Activated CD8-positive, alpha-beta memory T cell treated with anti-CD3 and anti-CD28 coated beads for 1 hour (primary cell): ENCODE measurements at places on chromosomes 11 and 22.
A peak's percentile ranks its signal among the peaks of the same experiment; 100 is the strongest.

DNA sequence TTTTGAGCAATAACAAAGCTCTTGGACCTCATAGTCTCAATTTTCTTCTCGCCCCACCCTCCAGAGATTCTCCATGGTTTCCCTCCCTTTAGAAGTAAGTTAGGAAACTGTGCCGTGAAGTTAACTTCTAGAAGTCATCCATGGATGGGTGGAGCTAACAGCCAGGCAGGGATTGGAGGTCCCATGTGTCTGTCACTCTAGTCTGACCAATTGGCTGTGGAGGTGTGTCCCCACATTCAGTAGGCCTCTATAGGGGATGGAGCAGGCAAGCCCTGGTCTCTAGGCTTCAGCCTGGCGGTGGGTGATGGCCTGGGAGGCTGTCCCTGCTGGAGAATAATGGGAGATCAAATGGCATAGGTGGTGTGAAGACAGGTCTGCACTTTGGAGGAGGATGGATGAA lies 50.7 kb downstream of the TP53I11 start:
- no peak for DNase-seq

DNA sequence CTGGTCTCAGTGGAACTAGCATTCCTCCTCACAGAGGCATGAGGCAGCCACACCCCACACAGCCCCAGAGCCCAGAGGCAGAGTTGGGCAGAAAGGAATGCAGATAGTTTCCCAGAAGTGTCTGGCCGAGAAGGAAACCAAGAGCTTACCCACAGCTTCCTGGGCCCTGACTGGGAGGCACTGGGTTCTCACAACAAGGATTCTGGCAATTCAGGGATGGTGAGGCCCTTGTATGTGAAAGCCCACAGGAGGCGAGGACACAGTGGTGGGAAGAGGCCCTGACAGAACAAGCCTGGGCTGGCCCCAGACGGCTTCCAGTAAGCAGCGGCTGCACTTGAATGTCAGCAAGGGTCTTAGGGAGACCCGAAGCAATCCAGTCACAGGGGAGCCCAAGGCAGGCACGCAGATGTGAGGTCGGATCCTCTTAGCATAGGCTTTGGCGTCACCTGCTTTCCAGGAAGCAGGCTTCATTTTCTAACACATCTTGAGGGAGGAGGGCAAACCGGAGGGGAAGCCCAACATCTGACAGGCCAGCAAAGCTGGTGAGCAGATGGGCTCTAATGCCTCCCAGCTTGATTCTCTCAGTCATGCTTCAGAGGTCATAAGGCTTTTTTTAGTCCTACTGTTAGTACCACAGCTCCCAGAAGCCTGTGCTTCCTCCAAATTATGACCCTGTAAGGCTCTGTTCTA lies 78.3 kb upstream of the AKIP1 start:
- DNase-seq = no peak

DNA sequence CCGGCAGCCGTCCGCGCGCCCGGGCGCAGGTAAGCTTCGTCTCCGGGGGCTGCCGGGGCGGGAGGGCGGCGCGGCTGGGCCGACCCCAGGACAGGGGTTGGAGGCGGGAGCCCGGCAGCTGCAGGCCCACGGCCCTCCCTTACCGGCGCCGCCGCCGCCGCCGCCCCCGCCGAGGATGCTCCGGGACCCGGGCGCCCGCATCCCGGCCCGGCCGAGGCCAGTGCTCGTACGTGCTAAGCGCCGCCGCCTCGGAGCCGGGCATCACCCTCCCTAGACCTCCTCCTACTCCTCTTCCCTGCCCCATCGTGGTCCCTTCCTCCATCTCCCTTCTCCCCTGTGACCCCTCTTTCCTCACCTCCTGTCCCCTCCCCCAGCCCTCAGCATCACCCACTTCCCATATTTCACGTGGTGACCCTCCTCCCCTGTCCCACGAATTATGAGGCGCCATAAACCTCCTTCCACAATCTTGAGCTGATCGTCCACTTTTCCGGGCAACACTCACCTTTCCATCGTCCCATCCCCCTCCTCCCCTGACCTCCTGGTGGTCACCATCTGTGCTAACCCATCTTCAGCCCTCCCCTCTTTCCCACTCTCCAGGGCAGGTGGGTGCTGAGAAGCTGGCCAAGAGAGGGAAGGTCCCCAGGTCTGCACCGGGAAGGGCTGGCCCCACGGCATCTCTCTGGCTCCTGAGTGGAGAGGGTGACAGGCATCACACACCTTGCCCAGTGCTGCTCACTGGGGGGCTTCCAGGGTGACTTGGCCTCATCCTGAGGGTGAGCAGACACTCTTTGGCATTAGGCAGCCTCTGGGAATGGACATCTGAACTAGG lies 612 bp downstream of the ASPHD2 start:
- DNase-seq = no peak

DNA sequence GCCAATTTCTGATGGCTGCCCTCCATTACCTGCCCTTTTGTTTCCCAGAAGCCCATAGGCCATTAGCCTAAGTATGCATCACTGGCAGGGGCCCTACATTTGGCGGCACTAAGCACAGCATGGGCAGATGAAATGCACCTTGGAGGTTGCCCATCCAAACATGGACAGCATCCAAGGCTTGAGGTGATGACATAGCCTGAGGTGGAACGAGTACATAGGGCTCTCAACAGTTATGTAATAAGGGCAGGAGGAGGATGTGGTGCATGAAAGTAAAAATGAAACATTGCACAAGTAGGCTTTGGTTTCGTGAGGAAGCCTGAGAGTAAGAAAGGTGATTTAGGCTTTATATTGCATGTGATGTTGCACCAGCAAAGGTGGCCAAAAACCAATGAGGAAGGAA lies 148.1 kb downstream of the FAM76B start:
- no peak for DNase-seq

- DNase-seq = no peak
Observed at GRCh38 chr11:28878025-28878424, 769.8 kb downstream of the METTL15 start.

DNA sequence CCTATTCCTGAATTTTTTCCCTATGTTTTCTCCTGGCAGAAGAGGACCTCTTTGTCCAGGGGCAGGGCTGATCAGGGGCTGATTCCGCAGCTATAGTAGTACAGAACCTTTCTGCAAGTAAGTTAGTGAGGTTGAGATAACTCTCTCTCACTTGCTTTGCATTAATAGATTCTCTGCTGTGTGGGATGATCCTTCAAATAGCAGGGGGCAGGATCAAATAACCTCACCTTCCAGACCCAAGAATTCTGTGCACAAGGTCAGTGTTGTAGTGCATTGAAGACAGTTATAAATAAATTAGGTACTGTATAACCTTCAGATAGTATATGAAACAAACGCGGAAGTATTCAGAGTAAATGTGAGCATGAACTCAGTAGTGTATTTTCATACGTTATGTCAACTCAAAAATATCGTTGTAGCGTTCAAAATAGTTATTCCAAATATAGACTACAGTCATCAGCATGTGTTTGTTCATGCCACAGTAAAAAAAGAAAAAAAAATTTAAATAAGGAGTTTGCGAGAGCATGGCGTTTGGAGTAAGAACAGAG lies 278 bp downstream of the MMP26 start:
- DNase-seq = no peak

DNA sequence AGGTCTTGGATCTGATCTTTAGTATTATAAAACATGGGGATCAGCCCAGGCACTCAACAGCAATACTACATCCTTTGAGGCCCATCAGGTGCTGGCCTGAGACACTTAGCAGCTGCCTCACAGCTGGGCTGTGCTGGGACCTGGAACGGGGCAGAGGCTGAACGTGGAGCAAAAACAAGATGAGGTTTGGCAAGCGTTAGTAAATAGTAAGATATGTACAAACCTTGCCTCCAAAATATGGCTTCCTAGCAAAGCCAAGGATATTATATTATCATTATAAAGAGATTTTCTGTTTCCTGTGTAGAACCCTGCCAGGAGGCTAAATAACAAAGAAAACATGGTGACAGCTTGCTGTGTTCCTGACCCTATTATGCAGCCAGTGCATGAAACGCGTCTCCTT lies 60.0 kb upstream of the SPON1 start:
- DNase-seq = no peak

GRCh38 chr11:20162824-20163782 lies 2.8 kb upstream of the DBX1 start:
- DNase-seq = no peak

DNA sequence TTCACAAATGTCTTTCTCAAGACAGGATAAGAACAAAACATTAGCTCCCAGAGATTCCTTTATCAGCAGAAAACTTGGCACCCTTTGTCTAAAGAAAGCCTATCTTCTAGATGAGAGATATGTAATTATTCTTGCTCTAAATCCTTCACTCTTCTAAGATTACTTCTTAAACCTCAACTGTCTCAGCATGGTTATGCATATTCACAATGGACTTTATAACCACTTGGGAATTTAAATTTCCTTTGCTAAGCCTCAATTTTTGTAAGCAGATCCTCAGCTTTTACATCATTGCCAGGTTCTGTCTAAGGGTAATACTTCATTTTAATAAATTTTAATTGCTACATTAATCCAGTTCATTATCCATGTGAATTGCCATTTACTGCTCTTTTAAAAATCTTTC lies 433.6 kb upstream of the DDI1 start:
- DNase-seq = no peak

GRCh38 chr11:133811850-133812685 lies 33.2 kb downstream of the SPATA19 start:
- no peak for DNase-seq

GRCh38 chr11:70477609-70478008 lies 79.3 kb downstream of the CTTN start:
- no peak for DNase-seq

- no peak for DNase-seq
Observed at GRCh38 chr11:103995896-103996295, 40.5 kb upstream of the DDI1 start.

DNA sequence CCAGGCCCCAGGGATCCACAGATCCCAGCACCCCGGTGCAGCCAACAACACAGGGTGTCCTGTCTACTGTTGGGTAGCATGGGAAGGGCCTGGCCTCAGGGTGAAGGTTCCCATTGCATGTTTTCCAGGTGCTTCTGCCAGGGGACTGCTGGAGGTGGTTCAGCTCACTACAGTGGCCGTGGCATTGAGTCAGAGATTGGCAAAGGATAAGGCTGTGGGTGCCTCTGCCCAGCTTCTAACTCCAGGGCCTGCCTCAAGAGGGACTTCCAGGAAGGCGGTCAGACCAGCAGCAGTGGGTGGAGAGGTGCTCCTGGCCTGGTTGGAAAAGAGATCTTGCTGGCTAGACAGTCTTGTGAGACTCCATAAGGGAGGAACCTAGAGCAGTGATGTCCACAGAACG lies 20.9 kb downstream of the CSNK1E start:
- DNase-seq = no peak

- DNase-seq = no peak
Observed at GRCh38 chr11:119357074-119357473, 10.6 kb upstream of the MFRP start.

GRCh38 chr11:131370090-131370751 lies at the start of gene NTM:
Gene NTM (plus strand): TSS chr11:131370615.
- no peak for DNase-seq

GRCh38 chr11:121228851-121229250 lies 63.7 kb upstream of the SC5D start:
- no peak for DNase-seq

DNA sequence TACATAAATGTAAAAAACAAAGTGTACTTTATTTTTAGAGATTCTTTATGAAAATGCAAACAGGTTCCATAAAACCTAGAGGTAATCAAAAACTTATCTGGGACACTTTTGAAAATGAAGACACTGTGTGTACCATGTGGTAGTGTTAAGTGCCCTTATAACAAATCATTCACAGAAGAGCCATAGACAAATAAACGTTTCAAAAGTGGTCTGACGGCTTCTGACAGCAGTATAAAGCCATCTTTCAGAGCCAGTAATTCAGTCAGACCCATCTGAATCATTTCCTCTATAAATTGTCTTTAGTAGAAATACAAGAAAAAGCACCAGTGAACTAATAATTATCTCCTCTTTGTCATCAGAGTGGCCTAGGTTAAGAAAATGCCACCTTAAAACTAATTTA lies 100.0 kb downstream of the PAX6 start:
- no peak for DNase-seq

DNA sequence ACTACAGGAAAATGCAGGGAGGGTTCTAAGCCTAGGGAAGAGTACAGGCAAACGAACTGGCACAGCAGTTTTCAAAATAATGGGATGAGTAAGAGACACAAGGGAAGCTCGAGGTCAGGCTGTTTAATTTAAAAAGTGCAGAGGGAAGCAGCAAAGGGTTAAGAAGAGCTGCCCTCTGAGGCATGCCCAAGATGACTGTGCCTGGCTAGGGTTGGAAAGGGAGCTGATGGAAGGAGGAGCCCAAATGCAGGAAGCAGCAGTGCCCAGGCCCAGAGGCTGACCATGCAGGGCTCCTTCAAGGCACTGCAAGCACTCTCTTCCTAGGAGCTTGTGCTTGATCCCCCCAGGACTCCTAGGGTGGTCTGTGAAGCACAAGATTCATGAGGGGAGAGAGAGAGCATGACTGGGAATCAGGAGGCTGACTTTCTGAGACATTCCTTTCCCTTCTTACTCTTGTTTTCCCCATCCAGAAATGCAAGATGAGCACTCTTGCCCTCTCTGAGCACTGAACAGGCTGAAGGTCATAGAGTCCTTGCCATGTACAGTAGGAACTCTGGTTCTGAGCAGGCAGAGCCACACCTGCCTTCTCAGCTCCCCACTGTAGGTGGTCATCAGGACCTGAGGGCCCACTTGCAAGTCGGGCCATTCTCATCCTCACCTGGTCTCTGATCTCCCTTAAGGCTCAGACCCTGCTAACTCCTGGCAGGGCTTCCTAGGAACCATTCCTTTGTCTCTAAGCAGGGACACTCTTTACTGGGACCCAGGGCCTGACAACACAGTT lies 46.7 kb upstream of the DRD2 start:
- DNase-seq = no peak

GRCh38 chr22:37282385-37282677 lies at the start of gene CYTH4:
Gene CYTH4 (plus strand): TSS chr22:37282508. CDS start chr22:37282570, 62 bp downstream.
- DNase-seq = peak; percentile 65

DNA sequence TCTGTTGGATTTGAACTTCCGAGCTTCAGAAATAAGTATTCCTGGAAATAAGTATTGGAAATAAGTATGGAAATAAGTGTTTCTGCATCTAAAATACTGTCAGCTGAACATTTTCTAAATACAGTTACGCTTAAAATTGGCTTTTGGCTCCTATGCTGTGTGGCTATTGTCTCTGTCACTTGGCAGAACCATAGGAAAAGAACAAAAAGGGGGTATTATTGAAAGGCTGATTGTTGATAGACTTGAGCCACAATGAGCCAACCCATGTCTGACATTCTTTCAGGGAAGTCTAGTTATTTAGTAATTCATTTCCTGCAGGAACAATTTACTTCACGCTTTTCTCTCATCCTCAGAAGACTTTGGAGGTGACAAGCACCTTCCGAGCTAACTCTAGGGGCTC lies 32.5 kb upstream of the LARGE1 start:
- DNase-seq = no peak

DNA sequence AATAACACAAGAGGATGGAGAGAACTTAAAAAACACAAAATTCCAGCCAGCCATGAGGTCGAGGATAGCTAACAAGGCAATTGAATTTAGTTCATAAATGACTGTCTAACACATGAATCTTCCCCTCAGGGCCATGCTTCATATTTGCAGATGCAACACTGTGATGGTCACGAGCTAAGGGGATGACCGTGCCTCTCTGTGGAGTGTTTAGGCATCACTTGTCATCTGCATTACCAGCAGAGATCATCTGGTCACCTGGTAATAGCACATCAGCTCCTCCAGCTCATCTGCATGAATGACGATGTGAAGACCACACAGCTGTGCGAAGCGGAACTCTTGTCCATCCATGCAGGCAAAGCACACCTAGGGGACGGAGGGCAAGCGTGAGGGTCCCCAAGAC lies 20.9 kb upstream of the SLC25A1 start:
- DNase-seq = no peak
